Smooth muscle cell of the brain vasculature (primary cell): ENCODE measurements at places on chromosomes 3 and 15.
A peak's percentile ranks its signal among the peaks of the same experiment; 100 is the strongest.

- peak; percentile 67 for DNase-seq
These were observed 56.6 kb downstream of the P3H2 start for GRCh38 chr3:190064112-190064511.

- no peak for DNase-seq
These were observed 1.3 kb downstream of the HHLA2 start for GRCh38 chr3:108297647-108298046.

DNA sequence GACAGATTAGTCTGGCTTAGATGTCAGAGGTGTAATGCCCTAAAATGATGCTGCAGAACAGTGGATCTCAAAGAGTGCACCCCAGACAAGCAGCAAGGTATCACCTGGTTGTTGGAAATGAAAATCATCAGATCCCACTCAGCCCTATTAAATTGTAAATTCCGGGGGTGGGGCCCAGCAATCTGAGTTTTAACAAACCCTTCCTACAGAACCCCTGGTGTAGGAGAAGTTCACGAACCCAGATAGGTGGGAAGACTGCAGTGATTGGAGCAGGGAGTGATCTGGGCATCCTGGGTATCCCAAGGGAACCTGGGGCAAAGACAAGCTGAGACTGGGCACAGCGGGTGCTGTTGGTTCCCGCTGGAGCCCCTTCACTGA, 24.3 kb upstream of the THRB start:
- no peak for DNase-seq

DNA sequence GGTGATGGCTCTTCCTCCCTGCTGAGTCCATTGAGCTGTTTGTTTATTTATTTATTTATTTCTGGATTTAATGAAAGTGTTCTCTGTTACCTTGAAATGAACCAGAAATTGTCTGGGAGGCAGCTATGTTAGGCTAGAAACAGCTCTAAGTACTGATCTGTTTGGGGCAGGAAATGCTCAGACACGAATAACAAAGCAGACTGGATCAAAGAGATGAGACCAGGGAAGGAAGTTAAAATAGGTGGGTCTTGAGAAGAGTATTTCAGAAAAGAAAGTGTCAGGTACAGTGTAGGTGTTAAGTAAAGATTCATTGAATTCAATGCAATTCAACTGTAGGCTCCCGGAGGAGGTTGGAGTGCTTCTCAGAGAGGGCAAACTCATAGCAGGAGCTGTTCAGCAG, 173.3 kb downstream of the IL20RB start:
- no peak for DNase-seq

- DNase-seq = no peak
These were observed 534.6 kb upstream of the ATP11B start for GRCh38 chr3:182258538-182259177.

DNA sequence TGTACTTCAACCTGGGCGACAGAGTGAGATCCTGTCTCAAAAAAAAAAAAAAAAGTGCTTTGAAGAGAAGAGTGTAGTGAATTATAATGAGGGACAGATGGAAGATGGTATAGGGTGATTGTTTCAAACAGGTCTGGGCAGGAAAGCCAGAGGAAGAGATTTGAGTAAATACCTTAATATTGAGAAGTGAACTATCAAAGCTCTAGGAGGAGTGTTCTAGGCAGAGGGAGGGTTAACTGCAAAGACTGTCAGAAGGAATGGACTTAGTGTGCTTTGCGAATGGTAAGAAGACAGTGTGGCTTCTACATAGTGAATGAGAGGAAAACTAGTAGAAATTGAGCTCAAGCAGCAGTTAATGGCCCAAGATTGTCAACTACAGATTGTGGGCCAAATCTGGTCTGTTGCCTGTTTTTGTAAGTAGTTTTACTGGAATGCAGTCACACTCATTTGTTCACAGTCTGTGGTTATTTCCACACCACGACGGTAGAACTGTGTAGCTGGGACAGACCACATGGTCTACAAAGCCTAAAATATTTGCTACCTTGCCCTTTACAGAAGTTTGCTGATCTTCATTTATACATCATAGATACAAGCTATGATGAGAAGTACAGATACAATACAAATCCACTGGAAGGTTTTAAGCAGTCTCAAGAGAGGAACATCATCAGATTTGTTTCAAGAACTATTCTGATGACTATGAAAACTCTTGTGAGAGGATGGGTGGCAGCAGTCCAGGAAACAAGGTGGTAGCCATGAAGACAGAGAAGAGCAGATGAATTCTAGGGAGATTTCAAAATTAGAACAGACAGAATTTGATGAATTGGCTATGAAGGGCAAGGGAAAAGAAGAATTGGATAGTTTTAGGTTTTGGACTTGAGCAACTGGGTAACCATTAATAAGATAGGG, 16.5 kb upstream of the USP50 start:
- DNase-seq = no peak

- DNase-seq = no peak
These were observed 54.1 kb downstream of the RPL22L1 start for GRCh38 chr3:170815936-170816335.

DNA sequence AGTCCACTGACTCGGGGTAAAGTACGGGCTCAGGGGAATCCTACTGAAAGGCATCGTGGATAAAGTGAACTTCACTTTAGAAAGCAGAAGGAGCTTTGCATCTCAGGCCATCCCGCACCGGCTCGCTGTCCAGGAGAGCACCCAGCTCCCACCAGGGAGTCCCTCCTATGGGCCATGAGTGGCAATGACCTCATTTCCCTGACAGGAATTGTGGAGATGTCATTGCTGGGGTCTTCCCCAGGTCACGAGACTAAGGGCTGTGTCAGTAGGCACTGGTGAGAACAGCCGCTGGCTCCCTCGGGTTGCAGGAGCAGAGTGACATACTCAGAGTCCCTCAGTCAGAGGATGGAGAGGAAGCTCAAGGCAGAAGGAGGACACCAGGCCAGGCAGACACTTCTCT, 97.3 kb downstream of the XXYLT1 start:
- DNase-seq = no peak

DNA sequence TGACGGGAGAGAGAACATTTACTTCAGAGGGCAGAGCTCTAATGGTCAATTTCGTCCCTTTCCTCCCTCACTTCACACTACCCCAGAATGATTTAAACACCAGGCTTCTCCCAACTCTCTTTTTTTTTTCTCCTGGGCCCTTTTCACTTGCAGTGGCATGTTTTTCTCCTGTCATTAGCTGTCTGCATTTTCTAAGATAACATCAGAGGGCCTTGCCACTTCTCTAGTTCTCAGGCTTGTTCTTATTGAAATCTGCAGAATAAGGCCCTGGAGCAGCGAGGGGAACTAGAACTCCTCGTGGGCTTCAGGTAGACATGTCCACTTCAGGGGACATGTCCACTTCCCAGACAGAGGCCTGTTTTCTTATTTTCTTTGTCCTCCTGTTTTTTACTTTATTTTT, 514.4 kb upstream of the TBL1XR1 start:
- no peak for DNase-seq

DNA sequence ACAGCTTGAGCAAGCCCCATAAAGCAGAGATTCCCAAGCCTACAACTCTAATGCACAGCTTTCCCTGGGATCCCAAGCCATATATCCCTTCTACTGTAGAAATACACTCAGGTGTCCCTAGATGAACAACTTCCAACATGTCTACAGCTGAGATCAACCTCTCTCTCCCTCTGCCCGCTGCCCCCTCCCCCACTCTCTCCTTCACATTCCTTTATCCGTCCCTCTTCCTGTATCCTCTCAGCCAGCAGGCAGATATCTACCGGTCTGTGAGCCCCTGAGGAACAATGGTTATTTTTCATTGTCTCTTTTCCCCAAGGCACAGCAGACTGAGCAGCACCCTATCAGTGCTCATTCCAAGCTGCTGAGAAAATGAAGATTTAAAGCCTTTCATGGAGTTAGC, 138.6 kb downstream of the SUCLG2 start:
- DNase-seq = no peak

GRCh38 chr3:187871204-187871591, 125.9 kb upstream of the BCL6 start:
- DNase-seq = no peak

DNA sequence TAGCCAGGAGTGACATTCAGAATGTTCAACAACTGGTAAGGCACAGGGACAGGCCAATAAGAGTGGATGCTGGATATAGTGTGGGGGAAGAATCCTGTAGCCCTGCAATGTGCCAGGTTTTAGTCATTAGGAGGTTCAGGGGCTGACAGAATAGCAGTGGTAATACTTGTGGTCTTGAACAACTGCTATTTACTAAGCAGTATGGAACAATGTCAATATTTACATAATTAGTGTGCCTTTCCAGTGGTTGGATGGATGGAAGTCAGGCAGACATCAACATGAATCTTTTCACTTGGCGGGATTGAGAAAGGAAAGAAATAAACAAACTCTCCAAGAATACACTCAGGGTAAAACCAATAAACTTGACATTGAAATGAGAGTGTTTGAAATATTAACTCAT, 55.1 kb downstream of the OTOL1 start:
- DNase-seq = no peak

- no peak for DNase-seq
These were observed 238.0 kb upstream of the EOMES start for GRCh38 chr3:27960133-27960532.

DNA sequence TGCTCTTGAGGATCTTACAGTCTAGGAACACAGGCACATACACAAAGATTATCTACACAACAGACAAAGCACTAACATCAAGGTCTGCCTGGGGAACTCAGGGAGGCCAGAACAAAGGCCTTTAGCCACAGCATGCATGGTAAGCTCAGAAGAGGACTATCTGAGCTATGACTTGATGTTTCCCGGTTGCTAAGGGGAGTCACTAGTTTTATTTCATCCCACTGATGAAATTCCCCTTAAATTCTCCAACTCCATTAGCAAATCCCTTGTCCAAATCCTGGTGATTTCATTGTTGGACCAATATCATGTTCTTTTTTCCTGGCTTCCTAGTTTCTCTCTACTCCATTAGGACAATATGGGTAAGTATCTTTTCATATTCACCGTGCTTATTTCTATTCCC, 23.3 kb downstream of the FBN1 start:
- DNase-seq = no peak

GRCh38 chr3:194087995-194088855, 47.7 kb upstream of the HES1 start:
- no peak for DNase-seq

DNA sequence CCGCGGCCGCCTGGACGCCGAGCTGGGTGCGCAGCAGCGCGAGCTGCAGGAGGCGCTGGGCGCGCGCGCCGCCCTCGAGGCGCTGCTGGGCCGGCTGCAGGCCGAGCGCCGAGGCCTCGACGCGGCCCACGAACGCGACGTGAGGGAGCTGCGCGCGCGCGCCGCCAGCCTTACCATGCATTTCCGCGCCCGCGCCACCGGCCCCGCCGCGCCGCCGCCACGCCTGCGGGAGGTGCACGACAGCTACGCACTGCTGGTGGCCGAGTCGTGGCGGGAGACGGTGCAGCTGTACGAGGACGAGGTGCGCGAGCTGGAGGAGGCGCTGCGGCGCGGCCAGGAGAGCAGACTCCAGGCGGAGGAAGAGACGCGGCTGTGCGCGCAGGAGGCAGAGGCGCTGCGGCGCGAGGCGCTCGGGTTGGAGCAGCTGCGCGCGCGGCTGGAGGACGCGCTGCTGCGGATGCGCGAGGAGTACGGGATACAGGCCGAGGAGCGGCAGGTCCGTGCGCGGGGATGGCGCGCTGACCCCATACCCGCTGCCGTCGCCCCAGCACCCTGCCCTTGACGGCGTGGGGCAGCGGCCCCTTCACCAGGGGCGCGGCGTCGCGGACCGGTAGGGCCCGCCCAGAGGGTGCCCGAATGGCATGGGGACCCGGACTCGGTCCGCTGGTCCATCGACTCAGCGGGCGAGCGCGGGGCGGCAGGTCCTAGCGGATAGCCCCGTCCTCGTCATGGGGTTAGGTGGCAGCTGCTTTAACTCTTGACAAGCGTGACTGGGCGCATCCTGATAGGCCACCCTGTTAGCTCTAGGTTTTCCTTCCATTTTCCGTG, 848 bp downstream of the SYNM start:
- no peak for DNase-seq

GRCh38 chr3:121834157-121834670, 646 bp downstream of the IQCB1 start:
- DNase-seq = peak; percentile 1

- no peak for DNase-seq
These were observed 36.3 kb downstream of the UBE2E2 start for GRCh38 chr3:23239211-23240068.

GRCh38 chr3:144160627-144161026, 189.0 kb downstream of the DIPK2A start:
- no peak for DNase-seq

- no peak for DNase-seq
These were observed 116.4 kb downstream of the IL5RA start for GRCh38 chr3:2993736-2994135.

DNA sequence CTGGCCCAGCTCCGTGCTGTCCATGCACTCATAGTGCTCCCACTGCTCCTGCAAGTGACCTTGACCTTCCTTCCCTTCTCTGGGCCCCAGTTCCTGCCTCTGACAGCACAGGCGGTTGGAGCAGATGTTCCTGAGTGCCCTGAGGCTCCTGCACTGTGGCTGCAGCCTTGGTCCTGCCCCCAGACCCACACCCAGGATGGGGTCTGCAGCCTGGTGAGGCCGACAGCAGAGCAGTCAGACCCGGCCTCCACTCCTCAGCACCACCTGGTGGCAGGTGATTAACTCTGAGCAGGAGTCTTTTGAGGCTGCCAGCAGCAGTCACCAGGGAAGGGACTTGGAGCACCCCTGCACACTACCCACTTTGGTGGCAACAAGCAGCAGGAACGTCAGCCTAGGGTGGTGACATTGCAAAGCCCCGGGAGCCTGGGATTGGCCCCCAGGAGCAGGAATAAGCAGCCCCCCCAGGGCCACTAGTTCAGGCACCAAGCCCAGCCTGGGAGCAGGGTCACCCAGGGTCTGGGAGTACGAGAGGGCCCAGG, 64.6 kb downstream of the CYP11A1 start:
- no peak for DNase-seq

GRCh38 chr3:131397889-131398288, 16.3 kb downstream of the NUDT16 start:
- no peak for DNase-seq

GRCh38 chr15:67564021-67564967, 21.8 kb downstream of the MAP2K5 start:
- DNase-seq = no peak

GRCh38 chr3:32501783-32502117, 902 bp downstream of the CMTM6 start:
- no peak for DNase-seq

GRCh38 chr3:38108649-38109579, 28.0 kb downstream of the ACAA1 start:
- DNase-seq = no peak

DNA sequence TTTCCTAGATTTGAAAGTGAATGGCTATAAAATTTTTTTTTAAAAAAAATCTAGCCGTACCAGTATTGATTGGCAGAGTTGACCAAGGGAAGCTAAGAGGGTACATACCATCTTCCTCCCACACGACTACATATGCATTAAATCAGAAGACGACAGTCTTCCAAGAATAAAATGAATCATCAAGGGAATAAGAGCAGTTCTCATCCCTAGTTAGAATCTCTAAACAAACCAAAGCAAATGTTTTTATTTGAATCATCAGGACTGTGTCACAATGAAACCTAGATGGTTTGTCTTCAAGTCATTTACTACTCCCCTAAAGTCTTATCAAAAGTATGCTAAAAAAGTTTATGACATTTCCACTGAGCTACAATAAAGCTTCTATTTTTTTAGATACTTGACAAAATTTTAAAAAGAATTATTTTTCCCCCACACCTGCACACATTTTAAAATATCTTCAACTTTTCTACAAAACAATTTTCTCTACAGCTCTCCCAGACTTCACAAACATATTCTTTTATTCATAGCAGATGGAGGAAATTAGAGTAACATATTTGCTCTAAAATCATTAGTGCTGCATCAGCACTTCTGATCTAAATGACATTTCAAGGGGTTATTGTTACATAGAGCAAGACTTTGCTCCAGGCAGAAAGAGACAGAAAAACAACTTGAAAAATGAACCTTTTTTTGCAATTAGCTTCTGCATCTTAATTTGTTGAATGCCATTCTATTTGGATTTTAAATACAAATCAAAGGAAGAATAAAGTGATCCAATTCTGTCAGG, 547.1 kb downstream of the FHIT start:
- no peak for DNase-seq
